ENCODE measurements at places on chromosomes 12 and 14. TPM values are rescaled to one million over a fixed set of nuclear protein-coding genes. Genes with fewer than 3 reads are reported as not detected.

Gene LRFN5
- polyA plus RNA-seq: 0.11 TPM

Gene ARG2
- 0.34 TPM for polyA plus RNA-seq

Gene LHX5
- not detected for polyA plus RNA-seq

Gene RNASE1
- 199 TPM for polyA plus RNA-seq

Gene HHIPL1
- 0.34 TPM for polyA plus RNA-seq

Gene NTN4
- polyA plus RNA-seq: 23.9 TPM

Gene NT5DC3
- 0.95 TPM for polyA plus RNA-seq

Gene A2M
- polyA plus RNA-seq: 183 TPM

Gene ZFYVE26
- polyA plus RNA-seq: 7.5 TPM

Gene DTX1
- polyA plus RNA-seq: 1.2 TPM

Gene RFX4
- polyA plus RNA-seq: not detected

Gene SLCO1B1
- polyA plus RNA-seq: not detected

Gene SCNN1A
- polyA plus RNA-seq: 0.15 TPM

Gene NEUROD4
- not detected for polyA plus RNA-seq

Gene POTEM
- not detected for polyA plus RNA-seq

Gene MIP
- not detected for polyA plus RNA-seq

Gene SLC25A47
- not detected for polyA plus RNA-seq

Gene NABP2
- polyA plus RNA-seq: 14.8 TPM

Gene SPTB
- polyA plus RNA-seq: 75.2 TPM

Gene DDN
- polyA plus RNA-seq: 0.42 TPM

Gene LMBR1L
- 17.2 TPM for polyA plus RNA-seq

Gene CELA1
- polyA plus RNA-seq: not detected

Gene KRT85
- polyA plus RNA-seq: not detected

Gene OR6J1
- polyA plus RNA-seq: not detected

Gene AQP2
- polyA plus RNA-seq: not detected

Gene PTGES3
- polyA plus RNA-seq: 125 TPM

Gene PALS1
- polyA plus RNA-seq: 9.5 TPM

Gene PLCZ1
- not detected for polyA plus RNA-seq

Gene SERPINA12
- not detected for polyA plus RNA-seq

Gene KLRB1
- polyA plus RNA-seq: 0.19 TPM

Gene ARHGAP9
- polyA plus RNA-seq: 3.4 TPM

Gene NPFF
- polyA plus RNA-seq: not detected

Gene HOXC4
- 0.06 TPM for polyA plus RNA-seq

Gene MSRB3
- polyA plus RNA-seq: 71.5 TPM

Gene DTX3
- 28.3 TPM for polyA plus RNA-seq

Gene SLC7A8
- 21.6 TPM for polyA plus RNA-seq

Gene BHLHE41
- 6.8 TPM for polyA plus RNA-seq

Gene ALKBH1
- 6.5 TPM for polyA plus RNA-seq
